Spinal cord (tissue), 10 donors: ENCODE measurements at places on chromosomes 2 and 18. TPM values are rescaled to one million over a fixed set of nuclear protein-coding genes. Genes with fewer than 3 reads are reported as not detected.

GRCh38 chr2:85215448-85216401 lies 82.5 kb downstream of the TCF7L1 start:
- H3K4me1 ChIP-seq: peaks cover 32% of the 10 kb centered on the region
- H3K36me3 ChIP-seq: no peaks in the 10 kb centered on the region
- no peaks in the 10 kb centered on the region for H3K27me3 ChIP-seq
- peak; percentile 76 for DNase-seq

GRCh38 chr2:8481463-8482009 lies 200.3 kb upstream of the ID2 start:
- no peaks in the 10 kb centered on the region for H3K27me3 ChIP-seq
- no peak overlapping the region for H3K27ac ChIP-seq
- H3K4me1 ChIP-seq: peaks cover 14% of the 10 kb centered on the region
- no peak overlapping the region for H3K4me3 ChIP-seq
- H3K36me3 ChIP-seq: no peaks in the 10 kb centered on the region

DNA sequence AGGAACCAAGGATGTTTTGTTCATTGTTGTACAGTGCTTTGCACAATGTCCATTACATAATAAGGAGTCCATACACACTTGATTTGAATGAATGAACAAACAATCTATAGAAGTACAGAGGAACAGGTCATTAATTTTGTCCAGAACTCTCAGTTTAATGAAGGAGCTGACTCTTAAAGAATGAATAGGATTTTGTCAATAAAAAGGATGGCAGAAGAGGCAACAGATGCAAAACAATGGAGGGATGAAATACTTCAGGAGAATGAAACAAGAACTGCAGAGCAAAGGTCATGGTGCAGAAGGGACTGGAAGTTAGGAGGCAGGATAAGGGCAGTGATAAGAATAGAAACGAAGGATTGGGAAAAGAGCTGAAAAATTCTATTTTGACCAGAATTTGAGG lies 28.7 kb upstream of the COL5A2 start:
- H3K4me1 ChIP-seq: no peaks in the 10 kb centered on the region
- no peak overlapping the region for H3K4me3 ChIP-seq
- DNase-seq: no peak
- no peaks in the 10 kb centered on the region for H3K27me3 ChIP-seq
- no peaks in the 10 kb centered on the region for H3K36me3 ChIP-seq

- DNase-seq: no peak
- H3K27me3 ChIP-seq: no peaks in the 10 kb centered on the region
- no peak overlapping the region for H3K4me3 ChIP-seq
- H3K27ac ChIP-seq: no peak overlapping the region
- H3K4me1 ChIP-seq: peaks cover 6% of the 10 kb centered on the region
Observed at GRCh38 chr2:48249631-48250473, 280.1 kb upstream of the STON1 start.

DNA sequence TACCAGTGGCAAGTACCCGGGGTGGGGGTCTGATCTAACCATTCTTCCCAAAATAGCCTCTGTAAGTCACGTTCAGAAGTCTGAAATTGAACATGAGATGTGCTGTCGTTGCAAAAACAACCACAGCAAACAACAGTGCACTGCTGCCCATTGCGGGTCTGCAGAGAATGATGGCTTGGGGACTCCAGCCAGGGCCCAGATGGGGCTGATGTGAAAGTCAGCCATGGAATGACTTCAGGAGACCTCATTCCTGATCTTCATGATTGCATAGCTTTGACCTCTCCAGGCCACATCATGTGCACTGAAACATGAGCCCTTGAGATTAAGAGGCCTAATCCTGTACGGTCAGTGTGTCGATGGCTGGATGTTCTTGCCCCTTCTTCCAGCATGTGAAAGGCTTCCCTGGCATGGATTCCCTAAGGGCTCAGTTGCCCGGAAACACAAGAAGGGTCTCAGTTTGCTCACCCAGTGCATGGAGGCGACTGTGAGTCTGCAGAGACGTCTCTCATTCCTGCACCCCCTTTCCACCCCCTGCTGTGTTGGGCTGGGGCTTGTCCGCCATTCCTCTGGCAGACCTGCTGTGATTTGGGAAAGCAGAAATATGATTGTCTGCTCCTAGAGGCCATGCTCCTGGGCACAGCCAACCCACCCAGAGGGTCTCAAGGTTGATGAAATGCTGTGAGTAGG lies 191.6 kb downstream of the SEPTIN10 start:
- no peak overlapping the region for H3K27ac ChIP-seq
- H3K4me3 ChIP-seq: no peak overlapping the region
- peaks cover 7% of the 10 kb centered on the region for H3K36me3 ChIP-seq
- DNase-seq: no peak

DNA sequence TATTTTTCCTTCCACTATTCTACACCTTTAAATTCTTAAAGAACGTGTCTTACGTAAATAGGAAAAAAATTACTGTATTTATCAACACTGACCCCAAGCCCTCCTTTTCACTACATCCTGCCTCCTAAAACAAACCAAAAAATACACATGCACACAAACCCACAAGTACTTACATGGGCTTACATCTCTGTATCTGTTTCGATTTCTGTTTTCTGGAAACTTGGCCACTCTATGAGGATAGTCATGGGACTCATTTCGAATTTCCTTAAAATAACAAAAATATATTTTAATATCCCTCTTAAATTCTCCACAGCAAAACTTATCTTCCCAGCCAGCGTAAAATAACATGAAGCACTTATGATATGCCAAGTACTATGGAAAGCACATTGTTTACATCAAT lies 25.0 kb downstream of the PTPN2 start:
- H3K36me3 ChIP-seq: peaks cover 3% of the 10 kb centered on the region
- H3K27ac ChIP-seq: no peak overlapping the region
- no peaks in the 10 kb centered on the region for H3K27me3 ChIP-seq
- no peak overlapping the region for H3K4me3 ChIP-seq

- H3K27ac ChIP-seq: no peak overlapping the region
- no peaks in the 10 kb centered on the region for H3K27me3 ChIP-seq
- H3K4me3 ChIP-seq: no peak overlapping the region
- DNase-seq: no peak
Observed at GRCh38 chr2:107717661-107718060, 109.0 kb upstream of the RGPD4 start.

GAL3ST2 gene
- 0.50 TPM for total RNA-seq

- H3K4me1 ChIP-seq: peaks cover 23% of the 10 kb centered on the region
- no peak overlapping the region for H3K4me3 ChIP-seq
- no peaks in the 10 kb centered on the region for H3K27me3 ChIP-seq
- DNase-seq: no peak
- H3K36me3 ChIP-seq: no peaks in the 10 kb centered on the region
- no peak overlapping the region for H3K27ac ChIP-seq
Observed at GRCh38 chr2:45881970-45882581, 230.6 kb downstream of the PRKCE start.

GRCh38 chr2:179412112-179412511 lies 147.5 kb upstream of the SESTD1 start:
- no peak for DNase-seq
- no peak overlapping the region for H3K4me3 ChIP-seq
- no peaks in the 10 kb centered on the region for H3K27me3 ChIP-seq
- no peaks in the 10 kb centered on the region for H3K36me3 ChIP-seq

COL4A4 gene
- 1.7 TPM for total RNA-seq

GRCh38 chr2:45265336-45265735 lies 256.1 kb upstream of the SIX2 start:
- H3K27ac ChIP-seq: no peak overlapping the region
- H3K36me3 ChIP-seq: no peaks in the 10 kb centered on the region
- peaks cover 11% of the 10 kb centered on the region for H3K27me3 ChIP-seq
- no peaks in the 10 kb centered on the region for H3K4me1 ChIP-seq
- no peak overlapping the region for H3K4me3 ChIP-seq

ACVR1C gene
- total RNA-seq: 0.61 TPM

DNA sequence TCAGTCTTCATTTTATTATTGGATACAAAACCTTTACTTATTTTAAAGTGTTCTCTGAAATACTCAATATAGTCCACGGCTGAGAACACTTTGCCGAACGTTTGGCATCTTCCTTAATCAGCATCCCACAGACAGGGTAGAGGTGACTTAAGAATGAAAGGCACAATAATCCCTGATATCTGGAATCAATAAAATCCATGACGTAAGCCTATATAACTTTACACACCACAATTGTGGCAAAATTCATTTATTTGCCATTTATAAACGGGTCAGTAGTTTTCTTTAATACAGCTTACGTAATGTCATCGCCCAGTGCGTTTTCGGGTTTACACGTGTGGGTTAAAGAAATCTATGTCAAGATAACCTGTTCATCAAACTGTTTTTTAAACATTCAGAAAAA lies 1.3 kb downstream of the MGAT4A start:
- H3K4me1 ChIP-seq: no peaks in the 10 kb centered on the region
- H3K27me3 ChIP-seq: no peaks in the 10 kb centered on the region
- H3K4me3 ChIP-seq: peak overlapping the region; percentile 66
- H3K27ac ChIP-seq: peak overlapping the region; percentile 64
- no peaks in the 10 kb centered on the region for H3K36me3 ChIP-seq
- DNase-seq: no peak

SLC14A1 gene
- total RNA-seq: 2.0 TPM

GRCh38 chr18:49020621-49021021 lies 69.9 kb upstream of the SMAD7 start:
- no peaks in the 10 kb centered on the region for H3K36me3 ChIP-seq
- H3K27ac ChIP-seq: no peak overlapping the region
- DNase-seq: no peak

- no peak overlapping the region for H3K4me3 ChIP-seq
- H3K27ac ChIP-seq: no peak overlapping the region
Observed at GRCh38 chr18:8461544-8461943, 147.7 kb upstream of the RAB12 start.

DNA sequence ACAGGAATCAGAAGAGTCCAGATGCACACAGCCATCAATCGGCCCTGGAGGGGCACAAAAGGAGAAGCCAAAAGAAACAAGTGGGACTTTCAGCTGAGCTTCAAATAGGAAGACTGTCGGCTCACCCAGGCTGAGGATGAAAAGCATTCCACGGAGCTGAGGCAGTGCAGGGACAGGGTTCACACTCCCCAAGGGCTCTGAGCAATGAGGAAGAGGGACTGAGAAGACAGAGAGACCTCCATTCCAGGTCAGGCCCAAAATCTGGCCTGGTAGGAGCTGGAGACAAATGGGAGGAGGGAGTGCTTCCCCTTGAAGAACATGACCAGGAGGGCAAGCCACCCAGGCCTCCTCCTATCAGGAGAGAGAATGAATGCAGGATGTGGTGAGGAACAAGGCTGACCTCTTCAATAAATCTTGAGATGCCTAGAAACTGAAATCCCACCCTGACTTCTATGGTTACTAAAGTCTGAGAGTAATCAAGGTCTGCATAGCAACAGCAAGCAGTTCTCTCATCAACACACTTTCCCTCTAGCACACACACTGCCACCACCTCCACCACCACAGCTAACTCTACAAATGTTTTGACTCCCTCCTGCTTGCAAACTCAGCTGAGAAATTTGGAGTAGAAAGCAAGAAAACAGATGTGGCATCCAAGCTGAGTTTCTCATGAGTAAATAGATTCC lies 434.4 kb downstream of the TNS1 start:
- no peaks in the 10 kb centered on the region for H3K36me3 ChIP-seq
- DNase-seq: peak; percentile 47
- H3K27ac ChIP-seq: peak overlapping the region; percentile 55
- H3K4me1 ChIP-seq: peaks cover 5% of the 10 kb centered on the region

DNA sequence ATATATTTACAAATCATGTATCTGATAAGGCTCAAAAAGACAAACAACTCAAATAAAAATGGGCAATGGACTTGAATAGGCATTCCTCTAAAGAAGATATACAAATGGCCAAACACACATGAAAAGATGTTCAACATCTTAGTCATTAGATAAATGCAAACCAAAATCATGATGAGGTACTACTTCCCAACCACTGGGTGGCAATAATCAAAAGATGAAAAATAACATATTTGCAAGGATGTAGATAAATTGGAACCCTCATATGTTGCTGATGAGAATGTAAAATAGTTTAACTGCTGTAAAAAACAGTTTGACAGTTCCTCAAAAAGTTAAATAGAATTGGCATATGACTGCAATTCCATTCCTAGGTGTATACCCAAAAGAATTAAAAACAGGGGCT lies 132.3 kb downstream of the TTC32 start:
- DNase-seq: no peak
- H3K27ac ChIP-seq: no peak overlapping the region
- no peaks in the 10 kb centered on the region for H3K36me3 ChIP-seq
- no peak overlapping the region for H3K4me3 ChIP-seq

GNLY gene
- total RNA-seq: 0.40 TPM

CYP27C1 gene
- total RNA-seq: 1.0 TPM
